ENCODE measurements at places on chromosomes 2 and 18.

DNA sequence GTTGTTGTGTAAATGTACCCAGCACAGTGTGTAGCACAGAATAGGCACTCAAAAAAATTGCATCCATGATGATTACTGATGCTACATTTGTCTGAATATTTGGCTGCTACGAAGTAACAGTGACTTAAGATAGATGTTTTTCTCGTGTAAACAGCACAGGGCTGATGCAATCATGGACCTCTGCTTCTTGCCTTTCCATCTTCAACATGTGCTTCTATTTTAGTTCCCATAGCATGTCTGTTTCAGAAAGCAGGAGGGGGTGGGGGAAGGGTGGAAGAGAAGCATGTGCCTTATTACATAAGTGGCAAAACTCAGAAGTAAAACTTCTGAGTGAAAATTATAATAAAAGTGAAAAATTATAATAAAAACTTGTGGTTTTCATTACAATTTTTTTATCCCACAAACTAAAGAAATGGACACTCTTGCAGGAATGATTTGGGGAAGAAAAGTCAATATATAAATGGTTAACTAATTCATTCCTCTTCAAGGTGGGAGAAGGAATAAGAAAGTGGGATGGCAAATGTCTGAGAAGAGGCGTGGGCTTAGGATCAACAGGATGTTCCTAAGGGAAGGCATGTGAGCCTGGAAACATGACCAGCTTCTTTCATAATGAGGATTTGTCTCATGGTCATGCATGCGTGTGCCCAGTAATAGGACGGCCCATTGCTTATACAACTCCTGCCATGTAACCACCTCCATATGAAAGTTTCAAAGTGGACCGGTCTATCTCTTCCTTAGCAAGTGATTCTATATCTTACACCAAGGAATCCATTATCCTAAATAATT lies 27.2 kb downstream of the CCBE1 start:
- no peak for DNase-seq

GRCh38 chr2:165198181-165198580 lies 5.7 kb downstream of the SCN3A start:
- no peak for DNase-seq

DNA sequence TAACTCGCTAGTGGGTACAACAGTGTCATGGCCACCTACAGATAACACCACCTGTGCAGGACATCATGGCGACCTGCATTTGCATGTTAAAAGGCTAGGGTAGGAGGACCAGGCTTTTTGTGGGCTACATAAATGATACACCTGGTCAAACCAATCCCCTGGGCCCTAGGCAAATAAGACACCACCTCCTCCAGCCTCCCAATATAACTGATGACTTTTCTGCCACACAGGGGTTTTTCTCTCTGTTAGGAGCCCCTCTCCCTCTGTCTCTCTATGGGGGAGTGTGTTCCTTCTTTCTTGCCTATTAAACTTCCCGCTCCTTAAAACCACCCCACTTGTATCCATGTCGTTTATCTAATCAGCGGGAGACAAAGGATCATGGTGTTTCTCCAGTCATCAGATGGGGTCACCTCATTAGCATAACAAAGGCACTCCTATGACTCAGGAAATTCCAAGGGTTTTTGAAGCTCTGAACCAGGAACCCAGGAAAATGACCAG lies 10.8 kb upstream of the BUB1 start:
- DNase-seq: no peak

- no peak for DNase-seq
Observed at GRCh38 chr2:187393211-187393610, 54.8 kb downstream of the CALCRL start.

- no peak for DNase-seq
Observed at GRCh38 chr2:158099716-158100115, 2.0 kb upstream of the UPP2 start.

DNA sequence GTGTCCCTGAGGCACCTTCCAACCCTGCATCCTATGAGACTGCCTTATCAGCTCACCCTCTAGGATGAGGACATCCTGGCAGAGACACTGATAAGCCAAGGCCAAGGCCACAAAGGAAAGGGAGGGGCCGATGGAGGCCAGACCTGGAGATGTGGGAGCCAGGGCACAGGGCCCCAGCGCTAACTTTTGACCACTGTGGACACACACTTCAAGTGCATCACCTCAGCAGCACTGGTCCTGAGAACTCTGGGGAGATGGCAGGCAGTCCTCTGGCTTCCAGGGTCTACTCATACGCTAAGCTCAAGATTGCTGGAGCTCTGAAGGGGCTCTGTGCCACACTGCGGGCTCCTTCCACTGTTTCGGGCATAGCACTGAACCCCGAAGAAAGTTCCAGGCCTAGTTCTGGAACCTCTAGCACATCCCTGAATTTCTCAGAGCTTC lies 100.2 kb upstream of the ID2 start:
- no peak for DNase-seq

DNA sequence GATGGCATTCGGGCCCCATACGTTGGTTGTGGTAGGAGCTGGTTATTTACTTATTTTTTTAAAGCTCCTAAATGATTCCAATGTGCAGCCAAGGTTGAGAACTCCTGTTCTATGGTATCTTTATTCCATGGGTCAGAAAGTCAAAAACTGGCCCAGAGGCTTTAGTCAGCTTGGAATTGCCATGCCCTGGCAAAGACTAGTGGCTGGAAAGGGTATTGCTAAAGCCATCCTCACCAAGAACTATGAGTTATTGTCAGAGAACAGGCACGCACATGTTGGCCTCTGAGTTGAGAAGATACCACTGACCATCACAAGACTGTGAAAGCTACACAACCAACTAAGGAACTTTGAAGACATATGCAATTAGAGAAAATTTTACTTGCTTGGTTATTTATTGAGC lies 47.9 kb upstream of the ACMSD start:
- no peak for DNase-seq

GRCh38 chr2:169080250-169081069 lies 11.1 kb downstream of the DHRS9 start:
- no peak for DNase-seq

DNA sequence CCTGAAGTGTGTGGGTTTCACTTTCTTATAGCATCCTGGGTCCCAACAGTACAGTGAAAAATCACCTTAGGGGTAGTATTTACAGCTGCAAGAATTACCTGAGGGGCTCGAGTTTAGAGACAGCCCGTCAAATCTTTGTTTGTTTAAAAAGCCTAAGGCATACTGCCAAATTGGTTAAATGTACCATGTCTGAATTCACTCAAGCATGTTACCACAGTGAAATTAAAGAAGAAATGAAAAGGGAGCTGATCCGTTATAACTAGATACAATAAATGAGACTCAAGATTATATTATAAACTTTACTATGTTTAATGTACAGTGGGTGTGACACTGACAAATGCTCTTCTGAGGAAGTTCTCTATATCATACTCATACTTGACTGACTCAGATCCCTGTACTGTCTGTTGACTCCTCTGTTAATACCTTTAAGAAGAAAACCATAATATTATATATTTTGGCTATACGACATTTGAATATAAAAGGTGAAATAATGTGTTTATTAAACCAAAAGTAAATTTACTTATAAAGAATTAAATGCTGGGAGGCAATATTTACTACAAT lies 107.3 kb downstream of the TMEFF2 start:
- no peak for DNase-seq

GRCh38 chr18:46562674-46563192 lies 94.3 kb downstream of the LOXHD1 start:
- no peak for DNase-seq

GRCh38 chr18:31217038-31217849 lies 54.6 kb upstream of the DSC1 start:
- DNase-seq: no peak

- no peak for DNase-seq
Observed at GRCh38 chr2:171271971-171272436, 111.3 kb upstream of the TLK1 start.

DNA sequence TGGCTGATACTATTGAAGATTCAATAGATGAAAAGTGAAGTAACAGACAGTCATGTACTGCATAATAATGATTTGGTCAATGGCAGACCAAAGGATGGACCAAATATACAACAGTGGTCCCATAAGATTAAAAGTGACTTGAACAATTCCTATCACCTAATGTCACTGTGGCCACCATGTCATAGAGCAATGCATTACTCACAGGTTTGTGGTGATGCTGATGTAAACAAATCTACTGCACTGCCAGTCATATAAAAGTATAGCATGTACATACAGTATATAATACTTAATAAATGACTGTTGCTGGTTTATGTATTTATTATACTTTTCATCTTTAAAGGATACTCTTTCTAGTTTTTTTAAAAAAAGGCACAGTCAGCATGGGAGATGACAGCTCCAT lies 99.9 kb downstream of the USP34 start:
- no peak for DNase-seq

- DNase-seq: no peak
Observed at GRCh38 chr2:120825370-120826259, 89.9 kb downstream of the GLI2 start.

DNA sequence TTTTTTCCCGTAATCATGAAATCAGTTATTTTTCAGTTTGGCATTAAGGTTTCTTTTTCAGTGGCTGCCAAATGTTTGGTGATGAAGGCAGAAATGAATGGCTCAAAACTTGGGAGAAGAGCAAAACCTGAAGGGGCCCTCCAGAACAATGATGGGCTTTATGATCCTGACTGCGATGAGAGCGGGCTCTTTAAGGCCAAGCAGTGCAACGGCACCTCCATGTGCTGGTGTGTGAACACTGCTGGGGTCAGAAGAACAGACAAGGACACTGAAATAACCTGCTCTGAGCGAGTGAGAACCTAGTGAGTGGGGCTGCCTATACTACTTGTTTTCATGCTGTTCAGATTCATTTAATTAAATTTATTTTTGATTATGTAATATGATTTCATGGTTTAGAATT lies 29.2 kb upstream of the MSH2 start:
- DNase-seq: no peak

DNA sequence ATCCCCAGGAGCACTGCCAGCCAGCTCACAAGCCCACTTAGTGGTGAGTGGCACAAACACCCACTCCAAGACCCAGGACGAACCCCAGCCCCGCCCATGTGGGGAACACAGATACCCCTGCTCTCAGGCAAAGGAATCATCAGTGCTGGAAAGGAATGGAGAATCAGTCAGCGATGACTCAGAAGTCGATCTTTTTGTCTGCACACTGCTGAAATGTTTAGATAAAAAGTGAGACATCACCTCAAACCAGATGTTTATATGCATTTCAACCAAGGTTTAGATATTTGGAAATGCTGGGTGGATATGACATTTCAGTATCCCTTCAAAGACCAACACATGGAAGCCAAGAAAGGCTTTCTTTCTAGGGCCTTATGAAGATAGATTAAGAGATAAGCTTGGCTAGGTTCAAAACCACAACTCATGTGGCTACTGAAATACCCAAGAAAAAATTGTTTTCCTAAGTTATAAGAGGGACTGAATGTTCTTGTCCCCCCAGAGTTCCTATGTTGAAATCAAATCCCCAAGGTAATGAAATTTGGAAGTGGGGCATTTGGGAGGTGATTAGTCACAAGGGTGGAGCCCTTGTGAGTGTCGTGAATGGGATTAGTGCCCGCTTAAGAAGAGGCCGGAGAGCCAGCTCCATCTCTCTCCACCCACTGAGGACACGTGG lies 43.7 kb downstream of the POU3F3 start:
- DNase-seq: no peak

- DNase-seq: no peak
Observed at GRCh38 chr18:49123431-49123830, 172.7 kb upstream of the SMAD7 start.

- no peak for DNase-seq
Observed at GRCh38 chr2:196344397-196344796, 173.0 kb upstream of the STK17B start.

GRCh38 chr2:137521653-137522619 lies 442.3 kb upstream of the HNMT start:
- DNase-seq: no peak

- DNase-seq: no peak
Observed at GRCh38 chr2:38178556-38179419, 102.8 kb upstream of the CYP1B1 start.

- DNase-seq: no peak
Observed at GRCh38 chr2:113131352-113132185, 4.2 kb downstream of the IL1RN start.

DNA sequence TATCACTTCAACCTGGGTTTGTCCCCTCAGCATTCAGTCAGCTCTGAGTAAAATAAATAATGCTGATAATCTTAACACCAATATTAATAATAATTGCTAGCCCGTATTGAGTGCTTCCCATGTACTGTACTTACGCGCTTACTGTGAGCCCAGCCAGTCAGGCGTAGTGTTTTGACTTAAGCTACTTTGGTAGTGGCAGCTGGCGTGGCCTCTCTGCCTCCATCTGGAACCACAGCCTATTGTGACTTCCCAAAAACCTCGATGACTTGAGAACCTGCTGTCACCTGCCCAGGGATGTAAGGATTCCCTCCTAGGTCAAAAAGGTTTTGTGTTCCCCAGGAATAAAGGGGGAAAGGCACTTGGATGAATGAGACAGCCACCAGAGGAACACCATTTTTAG lies 53.2 kb downstream of the SUMO1 start:
- no peak for DNase-seq

- DNase-seq: no peak
Observed at GRCh38 chr2:109670556-109671411, 56.6 kb downstream of the SOWAHC start.

- no peak for DNase-seq
Observed at GRCh38 chr2:169849710-169850109, 22.5 kb downstream of the UBR3 start.

DNA sequence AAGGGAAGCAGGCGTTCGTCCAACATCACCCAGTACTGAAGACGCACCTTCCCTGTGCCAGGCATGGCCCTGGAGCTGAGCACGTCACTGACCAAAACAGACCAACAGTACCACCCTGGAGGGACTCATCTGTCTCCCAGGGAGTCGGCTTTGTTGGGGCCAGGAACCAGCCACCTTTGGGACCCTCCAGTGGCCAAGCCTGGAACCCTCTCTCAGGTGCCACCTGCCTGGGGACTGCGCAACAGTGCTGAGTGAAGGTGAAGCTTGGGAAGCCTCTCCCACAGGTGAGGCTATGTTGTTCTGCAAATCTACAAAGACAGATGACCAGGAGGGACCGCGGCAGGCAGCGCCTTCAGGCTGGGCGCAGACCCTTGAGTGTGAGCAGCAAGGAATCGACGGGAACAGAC lies 91.4 kb upstream of the OTOS start:
- no peak for DNase-seq

DNA sequence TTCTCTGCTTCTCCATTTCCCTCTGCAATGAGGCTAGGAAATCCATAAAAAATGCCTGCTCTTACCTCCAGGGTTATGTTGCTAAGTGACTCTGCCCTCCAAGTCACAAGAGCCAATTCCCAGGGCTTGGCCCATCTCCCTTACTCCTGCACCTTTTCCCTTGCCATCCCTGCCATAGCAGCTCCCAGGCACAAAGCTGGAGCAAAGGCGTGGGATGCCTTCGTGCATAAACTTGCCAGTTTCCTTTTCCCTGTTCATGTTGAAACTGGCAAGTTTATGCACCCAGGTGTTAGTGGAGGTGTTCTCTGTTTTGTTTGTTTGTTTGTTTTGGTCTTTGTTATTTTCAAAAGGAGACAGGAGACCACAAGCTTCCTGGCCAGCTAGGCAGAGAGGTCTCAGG lies 195.1 kb downstream of the ACKR3 start:
- no peak for DNase-seq

DNA sequence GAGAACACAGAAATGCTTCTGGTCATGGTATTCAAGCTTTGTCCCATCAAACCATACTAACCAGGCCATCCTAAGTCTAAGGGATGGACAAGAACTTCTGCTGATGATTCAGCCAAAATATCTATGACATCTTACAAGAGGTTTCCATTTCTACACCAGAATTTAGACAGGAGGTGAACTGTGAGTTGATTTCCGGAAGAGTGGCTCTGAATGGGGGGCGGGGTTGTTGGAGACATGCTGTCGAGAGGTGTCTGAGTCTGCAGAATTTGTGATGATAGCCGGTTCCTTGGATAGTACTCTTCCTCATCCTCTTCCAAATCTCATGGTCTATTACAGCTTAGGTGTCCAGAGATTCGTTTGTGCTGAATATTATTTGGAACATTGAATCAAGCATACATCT lies 408.7 kb upstream of the TCF4 start:
- DNase-seq: no peak

Data from activated CD8-positive, alpha-beta memory T cell treated with anti-CD3 and anti-CD28 coated beads for 48 hours (primary cell).